NCI-H226 (cell line): ENCODE measurements at places on chromosomes 2 and 18.

DNA sequence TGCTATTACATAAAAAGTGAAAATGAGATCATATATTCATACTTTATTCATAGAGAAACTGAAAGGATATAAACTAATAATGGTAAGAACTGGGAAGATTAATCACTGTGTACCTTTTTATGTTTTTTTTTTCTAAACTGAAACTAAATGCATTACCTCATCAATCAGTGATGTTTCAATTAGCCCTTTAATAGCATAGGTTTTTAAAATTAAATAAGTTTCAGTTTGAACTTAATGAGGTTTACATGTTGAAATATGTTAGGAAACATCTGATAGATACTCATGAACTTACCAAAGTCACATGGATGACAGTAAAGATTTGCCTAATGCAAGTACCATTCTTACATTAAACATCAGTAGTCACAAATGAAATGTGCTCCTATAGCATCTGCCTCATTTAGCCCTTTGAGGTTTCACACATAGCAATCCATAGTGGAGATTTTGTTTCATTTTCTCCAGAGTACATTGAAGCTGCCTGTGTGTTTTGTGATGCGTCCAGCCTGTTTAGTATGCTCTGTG, 8.9 kb downstream of the MAPRE2 start:
- no peak for DNase-seq

DNA sequence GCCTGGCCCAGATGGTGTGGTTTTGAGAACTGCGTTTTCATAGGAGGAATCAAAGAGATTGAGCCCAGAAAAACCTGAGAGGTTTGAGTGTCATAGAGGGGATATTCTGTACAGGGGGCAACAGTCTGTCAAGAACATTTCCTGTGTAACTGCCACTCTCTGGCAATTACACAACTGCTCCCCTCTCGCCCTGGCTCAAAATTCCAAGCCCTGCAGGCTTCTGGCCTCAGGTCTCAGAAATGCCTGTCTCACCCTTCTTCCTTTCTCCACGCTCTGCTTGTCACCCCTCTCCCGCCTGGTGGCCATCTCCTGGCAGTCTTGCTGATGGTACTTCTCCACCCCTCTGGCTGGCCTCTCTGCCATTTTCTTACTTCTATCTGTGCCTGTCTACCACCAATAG, 4.0 kb downstream of the VAMP5 start:
- no peak for DNase-seq

- peak; percentile 85 for DNase-seq
Measured at GRCh38 chr2:105768961-105769452, 24.3 kb downstream of the NCK2 start.

GRCh38 chr2:64120928-64121327, 23.3 kb downstream of the PELI1 start:
- no peak for DNase-seq

- no peak for DNase-seq
Measured at GRCh38 chr2:28168376-28168775, 224.3 kb upstream of the FOSL2 start.

GRCh38 chr2:42169100-42169873, at the start of gene EML4:
TSS of gene EML4 (plus strand) at chr2:42169353. CDS start at chr2:42169612, 259 bp downstream.
- DNase-seq: peak; percentile 47

DNA sequence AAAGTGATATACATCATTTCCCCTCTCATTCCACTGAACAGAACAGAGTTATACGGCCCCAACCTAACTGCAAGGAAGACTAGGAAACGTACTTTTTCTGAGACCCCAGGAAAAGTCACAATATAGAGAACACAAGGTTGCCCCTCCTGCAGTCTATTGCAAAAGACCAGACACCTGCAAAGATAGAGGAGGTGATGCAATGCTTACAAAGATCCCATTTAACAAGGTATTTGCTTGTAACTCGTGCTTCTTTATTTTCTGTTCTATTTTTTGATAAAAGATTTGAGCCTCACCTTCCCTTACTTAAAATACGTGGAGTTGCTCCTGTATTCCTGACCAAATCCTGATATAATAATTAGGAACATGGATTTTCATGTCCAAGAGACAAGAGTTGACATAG, 793.0 kb upstream of the ID2 start:
- no peak for DNase-seq

DNA sequence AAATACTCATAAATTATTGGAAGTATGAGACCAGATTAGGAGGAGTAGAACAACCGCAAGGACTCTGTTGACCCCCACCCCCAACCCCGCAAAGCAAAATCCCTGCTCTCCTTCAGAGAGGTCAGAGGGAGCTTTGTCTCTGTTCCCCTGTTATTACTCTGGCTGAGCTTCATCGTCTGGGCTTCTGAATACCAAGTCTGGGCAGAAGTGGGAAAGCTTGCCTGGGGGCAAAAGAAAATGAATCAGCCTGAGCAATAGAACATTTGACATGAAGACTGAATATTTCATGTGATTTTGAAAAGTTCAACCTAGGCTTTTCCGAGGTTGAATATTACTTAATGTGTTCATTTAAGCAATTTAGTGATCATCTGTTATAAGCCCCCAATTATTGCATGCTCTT, 114.6 kb upstream of the ARHGAP28 start:
- no peak for DNase-seq

DNA sequence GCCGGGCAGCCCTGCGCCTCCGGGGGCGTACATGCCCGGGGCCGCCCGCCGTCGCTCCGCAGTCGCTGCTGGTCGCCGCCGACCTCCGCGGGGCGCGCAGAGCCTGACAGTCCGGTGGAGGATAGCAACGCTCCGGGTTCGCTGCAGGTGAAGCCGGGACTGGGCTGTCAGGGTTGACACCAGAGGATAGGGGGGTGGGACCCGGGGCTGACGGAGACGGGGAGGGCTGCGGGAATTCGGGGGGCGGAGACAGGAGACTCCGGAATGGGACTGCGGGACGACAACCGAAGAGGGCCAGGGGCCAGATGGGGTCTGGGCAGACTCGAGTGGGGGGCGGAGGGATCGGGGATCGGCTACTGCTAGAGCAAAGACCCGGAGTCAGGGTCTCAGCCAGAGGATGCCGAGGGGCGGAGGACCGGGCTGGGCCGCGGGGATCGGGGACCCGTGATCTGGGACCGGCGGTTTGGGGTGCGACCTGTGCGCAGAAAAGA, 403 bp downstream of the TMEM127 start:
- DNase-seq: no peak

DNA sequence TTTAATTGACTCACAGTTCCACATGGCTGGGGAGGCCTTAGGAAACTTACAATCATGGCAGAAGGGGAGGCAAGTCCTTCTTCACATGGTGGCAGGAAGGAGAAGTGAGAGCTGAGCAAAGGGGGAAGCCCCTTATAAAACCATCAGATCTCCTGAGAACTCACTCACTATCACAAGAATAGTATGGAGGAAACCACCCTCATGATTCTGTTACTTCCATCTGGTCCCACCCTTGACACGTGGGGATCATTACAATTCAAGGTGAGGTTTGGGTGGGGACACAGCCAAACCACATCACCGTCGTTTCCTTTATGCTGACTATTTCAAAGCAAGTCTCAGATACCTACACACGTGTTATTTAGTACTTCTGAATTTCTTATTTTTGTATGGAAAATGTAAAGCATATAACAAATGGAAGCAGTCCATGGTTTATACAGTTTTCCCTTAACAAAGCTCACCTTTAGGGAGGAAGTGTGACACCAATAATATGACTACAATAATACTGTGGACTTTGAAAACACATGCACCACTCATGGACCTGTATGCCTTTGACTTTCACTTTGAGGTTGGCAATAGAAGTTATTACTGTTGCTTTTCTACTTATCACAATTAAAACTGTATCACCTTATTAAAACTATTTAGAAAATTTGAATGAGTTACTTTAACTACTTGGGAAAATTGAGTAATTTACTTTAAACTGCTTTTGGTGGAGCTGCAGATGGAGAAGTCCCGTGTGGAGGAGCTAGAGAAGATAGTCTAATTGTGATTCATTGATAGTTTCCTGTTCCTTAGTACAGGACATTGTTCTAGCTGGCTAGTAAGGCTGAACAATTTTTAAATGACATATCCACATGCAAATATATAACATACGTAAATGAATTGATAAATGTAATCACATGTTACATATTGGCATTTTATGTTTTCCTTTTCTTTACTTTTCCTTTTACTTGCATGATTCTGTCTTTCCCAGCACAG, 37.3 kb downstream of the MTCL1 start:
- DNase-seq: no peak

- DNase-seq: no peak
Measured at GRCh38 chr2:101983486-101983885, 8.3 kb upstream of the IL1R2 start.

- DNase-seq: no peak
Measured at GRCh38 chr2:80546766-80547165, 242.2 kb upstream of the LRRTM1 start.

GRCh38 chr2:28224648-28225472, 167.8 kb upstream of the FOSL2 start:
- peak; percentile 74 for DNase-seq

DNA sequence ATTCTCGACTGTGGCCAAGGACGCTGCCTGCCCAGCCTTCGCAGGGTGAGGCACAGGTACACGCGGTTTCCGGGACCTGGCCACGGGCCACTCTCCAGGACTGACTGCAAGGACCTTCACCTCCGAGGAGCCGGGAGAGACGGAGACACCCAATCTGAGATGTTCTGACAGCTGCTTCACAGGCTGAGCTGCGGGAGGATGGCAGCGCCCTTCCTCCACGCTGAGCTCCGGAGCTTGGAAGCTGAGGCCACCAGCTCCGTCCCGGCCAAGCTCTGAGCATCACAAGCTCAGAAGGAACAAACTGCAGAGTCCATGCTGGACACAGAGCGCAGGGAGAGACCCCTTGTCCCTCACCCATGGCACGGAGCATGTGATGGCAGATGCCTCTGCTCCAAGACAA, 71.1 kb upstream of the CTDP1 start:
- DNase-seq: no peak

DNA sequence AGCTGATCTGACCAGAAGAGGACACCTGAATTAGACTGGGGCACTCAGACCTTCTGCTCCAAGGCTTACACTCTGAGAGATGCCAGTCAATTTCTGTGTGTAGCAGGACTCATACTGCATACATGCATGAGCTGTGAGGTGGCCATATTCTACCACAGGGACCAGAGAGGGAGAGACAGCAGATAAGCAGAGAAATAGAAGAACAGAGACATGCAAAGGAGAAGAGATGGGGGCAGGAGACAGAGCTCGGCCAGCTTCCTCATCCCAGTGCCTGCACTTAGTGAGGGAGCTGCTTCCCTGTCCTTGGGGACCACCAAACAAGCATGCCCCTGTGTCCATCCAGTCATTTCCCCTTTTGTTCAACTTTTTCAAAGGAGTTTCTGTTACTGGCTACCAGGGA, 73.9 kb upstream of the ALK start:
- no peak for DNase-seq

- DNase-seq: peak; percentile 92
Measured at GRCh38 chr2:10584843-10585475, 104.8 kb downstream of the NOL10 start.

GRCh38 chr18:74930616-74931015, 278.3 kb downstream of the PTGR3 start:
- DNase-seq: no peak

- no peak for DNase-seq
Measured at GRCh38 chr2:233572468-233572867, 5.9 kb upstream of the USP40 start.

DNA sequence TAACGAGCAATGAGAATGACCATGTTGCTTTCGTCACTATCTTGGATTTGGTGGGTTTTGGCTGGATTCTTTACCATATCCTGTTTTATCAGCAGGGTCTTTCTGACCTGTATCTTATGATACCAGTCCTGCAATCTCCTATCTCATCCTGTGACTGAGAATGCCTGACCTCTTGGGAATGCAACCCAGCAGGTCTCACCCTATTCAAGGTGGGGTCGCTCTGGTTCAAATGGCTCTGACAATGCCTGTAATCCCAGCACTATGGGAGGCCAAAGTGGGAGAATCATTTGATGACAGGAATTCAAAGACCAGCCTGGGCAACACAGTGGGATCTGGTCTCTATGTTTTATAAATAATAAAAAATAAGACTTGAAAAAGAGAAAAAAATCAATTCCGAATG, 173.5 kb downstream of the ACTR3 start:
- no peak for DNase-seq
